ENCODE measurements at places on chromosomes 16 and 17. TPM values are rescaled to one million over a fixed set of nuclear protein-coding genes. Genes with fewer than 3 reads are reported as not detected.

Gene SOX15
- total RNA-seq, result 0.13 TPM

Gene TMEM132E
- 0.04 TPM for total RNA-seq

Gene FBRS
- 119 TPM for total RNA-seq

Gene GLP2R
- not detected for total RNA-seq

Gene FMNL1
- total RNA-seq, result 233 TPM

Gene FN3K
- total RNA-seq, result 1.0 TPM

Gene PDIA2
- total RNA-seq, result not detected

Gene CSNK1D
- total RNA-seq, result 128 TPM

Gene NAGS
- total RNA-seq, result 1.1 TPM

Gene ABCA5
- total RNA-seq, result 12.3 TPM

Gene SPSB3
- total RNA-seq, result 21.4 TPM

Gene SLC7A5
- 437 TPM for total RNA-seq

Gene CCDC92B
- total RNA-seq, result not detected

Gene TBC1D3K
- not detected for total RNA-seq
